Forelimb muscle (tissue), 1 donor: ENCODE measurements at places on chromosomes 16 and 17. TPM values are rescaled to one million over a fixed set of nuclear protein-coding genes. Genes with fewer than 3 reads are reported as not detected.

DRC3 gene
- polyA plus RNA-seq, result 6.6 TPM

HOXB4 gene
- 1.2 TPM for polyA plus RNA-seq

BCL6B gene
- 19.3 TPM for polyA plus RNA-seq

MYH13 gene
- 0.91 TPM for polyA plus RNA-seq

ZNF205 gene
- 13.0 TPM for polyA plus RNA-seq

HSF5 gene
- 0.04 TPM for polyA plus RNA-seq

GRCh38 chr17:56978441-56979090, 635 bp downstream of the SCPEP1 start:
- DNase-seq, result no peak

DNA sequence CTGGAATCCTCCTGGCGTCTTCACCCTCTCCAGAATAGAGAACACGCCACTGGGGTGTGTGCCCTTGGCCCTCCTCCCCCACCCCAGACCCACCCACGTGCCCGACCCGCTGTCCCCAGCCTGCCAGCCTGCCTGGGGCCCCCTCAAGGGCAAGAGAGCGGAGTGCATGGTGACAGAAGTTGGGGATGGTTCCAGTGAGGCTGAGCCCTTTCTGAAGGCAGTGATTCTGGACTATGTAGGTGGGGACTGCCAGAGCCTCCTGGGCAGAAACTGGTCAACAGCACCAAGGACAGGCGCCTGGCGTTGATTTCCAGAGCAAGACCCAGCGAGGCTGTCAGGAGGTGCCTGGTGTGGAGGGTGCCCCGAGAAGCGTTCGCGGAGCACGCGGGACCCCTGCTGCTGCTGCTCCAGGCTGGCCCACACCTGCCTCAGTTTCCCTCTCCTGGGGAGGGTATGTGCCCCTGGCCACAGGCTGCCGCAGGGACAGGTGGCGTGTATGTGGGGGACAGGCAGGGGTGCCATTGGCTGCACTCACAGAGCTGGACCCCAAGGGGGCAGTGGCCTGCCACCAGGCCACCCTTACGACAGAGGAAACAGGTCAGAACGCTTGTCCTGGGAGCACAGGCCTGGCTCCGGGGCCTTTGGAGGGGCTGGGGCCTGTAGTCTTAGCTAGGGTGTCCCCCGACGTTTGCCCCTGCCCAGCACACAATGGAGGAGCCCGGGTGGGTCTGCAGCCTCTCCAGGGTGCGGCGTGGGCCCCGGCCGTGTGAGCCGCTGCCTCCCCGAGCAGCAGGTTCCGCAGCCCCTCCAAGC, 1.2 kb downstream of the SSTR5 start:
- no peak for DNase-seq

- DNase-seq, result no peak
Observed at GRCh38 chr17:63697341-63698286, 2.3 kb downstream of the LIMD2 start.

GRCh38 chr16:7487574-7488323, 155.1 kb downstream of the RBFOX1 start:
- DNase-seq, result no peak

GRCh38 chr16:5905935-5906334, 808.3 kb upstream of the EEF2KMT start:
- DNase-seq, result no peak

GRCh38 chr17:2380226-2380922, 20.5 kb downstream of the MNT start:
- no peak for DNase-seq

DNA sequence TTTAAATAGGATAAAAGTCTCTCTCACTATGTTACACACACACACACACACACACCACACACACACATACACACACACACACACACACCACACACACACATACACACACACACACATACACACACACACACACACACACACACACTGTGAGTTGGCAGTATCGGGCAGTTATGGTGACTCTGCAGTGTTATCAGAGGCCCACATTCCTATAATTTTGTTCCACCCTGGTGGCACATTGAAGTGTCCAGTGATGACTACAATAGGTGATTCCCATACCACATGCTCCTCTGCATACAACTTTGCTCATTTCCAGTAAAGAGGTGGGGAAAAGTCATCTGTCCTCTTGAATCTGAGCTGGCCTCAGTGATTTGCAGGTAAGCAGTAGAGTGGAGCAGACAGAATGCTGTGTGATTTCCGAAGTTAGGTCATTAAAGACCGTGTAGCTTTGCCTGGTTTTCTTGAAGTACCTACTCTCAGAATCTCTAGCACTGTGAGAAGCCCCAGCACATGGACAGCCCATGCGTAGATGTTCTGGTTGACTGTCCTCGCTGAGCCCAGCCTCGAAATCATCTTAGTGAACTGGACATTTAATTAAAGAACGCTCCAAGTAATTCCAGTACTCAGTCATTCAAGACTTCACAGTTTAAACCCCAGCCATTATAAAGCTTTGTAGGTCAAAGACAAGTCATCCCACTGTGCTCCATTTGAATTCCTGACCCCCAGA, 836.6 kb upstream of the SOX9 start:
- DNase-seq, result no peak

DNA sequence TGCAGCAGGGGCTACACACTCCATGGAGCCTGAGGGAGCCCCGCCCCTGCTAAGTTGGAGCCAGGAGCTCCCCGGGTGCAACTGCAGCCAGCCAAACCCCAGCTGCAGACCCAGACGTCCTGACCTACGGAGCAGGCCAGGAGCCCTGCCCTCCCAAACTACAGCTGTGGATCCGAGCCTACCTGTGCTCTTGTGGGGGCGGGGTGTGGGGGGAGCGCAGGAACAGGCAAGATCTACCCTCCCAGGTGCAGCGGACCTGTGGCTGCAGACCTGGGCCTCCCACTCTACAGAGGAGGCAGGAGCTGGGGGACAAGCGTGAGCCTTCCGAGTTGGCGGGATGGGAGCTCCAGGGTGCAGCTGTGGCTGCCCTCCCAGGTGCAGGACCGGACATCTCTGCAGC, 29.7 kb upstream of the MYLK3 start:
- no peak for DNase-seq

DNA sequence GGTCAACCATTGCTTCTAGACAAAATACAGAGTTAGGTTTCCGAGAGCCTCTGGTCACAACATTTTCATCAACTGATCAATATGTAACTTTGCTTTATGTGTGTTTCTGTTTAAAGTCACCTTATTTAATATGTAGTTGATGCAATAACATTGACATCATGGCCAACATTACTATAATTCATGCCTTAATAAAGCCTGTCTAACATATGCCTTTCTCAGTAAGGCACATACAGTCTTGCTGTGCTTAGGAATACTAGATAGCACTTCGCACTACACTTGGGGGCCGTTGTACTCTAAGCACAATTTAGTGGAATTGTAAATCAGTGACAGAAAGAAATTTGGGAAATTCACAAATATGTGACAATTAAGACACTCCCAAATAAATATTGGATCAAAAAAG, 9.6 kb upstream of the SCNN1G start:
- DNase-seq, result no peak

GRCh38 chr16:81713295-81713772, 65.8 kb upstream of the PLCG2 start:
- no peak for DNase-seq

DNA sequence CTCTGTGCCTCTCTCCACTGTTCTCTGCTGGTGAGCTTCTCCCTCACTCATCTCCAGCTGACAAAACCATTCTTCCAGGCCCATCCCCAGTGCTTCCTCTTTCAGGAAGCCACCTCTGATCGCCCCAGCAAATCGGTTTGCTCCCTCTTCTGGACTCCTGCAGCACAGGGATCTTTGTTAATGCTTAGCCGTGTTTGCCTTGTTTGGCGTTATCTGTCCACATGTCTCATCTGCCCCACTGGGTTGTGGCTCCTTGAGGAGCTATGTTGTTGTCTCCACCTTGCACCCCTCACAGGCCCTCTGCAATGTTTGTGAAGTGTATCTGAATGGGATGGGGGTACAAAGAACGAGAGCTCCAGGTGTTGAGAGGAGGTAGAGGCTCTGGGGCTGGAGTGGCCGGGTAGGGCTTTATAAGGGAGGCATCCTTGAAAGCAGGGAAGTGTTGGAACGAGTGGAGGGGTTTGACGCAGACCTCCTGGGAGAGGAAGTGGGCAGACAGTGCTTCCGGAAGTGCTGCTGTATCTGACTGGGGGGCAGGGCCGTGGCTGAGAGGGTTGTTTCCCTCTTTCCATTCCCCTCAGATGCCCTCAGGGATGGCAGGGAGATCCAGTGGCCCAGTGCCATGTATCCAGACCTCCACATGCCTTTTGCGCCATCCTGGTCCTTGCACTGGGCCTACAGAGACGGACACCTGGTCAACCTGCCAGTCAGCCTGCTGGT, 27.8 kb downstream of the CASKIN2 start:
- no peak for DNase-seq

DNA sequence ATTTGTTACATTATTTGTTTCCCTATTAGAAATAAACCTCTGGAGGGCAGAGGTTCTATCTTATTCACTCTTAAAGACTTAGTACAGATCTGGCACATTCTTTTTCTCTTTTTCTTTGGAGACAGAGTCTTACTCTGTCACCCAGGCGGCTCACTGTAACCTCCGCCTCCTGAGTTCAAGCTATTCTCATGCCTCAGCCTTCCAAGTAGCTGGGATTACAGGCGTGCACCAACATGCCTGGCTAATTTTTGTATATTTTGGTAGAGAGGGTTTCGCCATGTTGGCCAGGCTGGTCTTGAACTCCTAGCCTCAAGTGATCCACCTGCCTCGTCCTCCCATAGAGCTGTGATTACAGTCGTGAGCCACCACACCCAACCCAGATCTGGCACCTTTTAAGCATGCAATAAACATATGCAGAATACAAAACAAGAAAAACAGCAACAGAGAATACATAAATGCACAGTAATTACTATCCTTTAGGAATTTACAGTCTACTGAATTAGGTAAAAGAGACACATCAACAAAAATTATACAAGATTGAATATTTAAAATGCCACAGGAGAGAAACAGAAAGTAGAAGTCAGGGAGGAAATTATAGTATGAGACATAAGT, 52.1 kb downstream of the GPATCH8 start:
- no peak for DNase-seq

GRCh38 chr17:72863526-72864211, 228.8 kb downstream of the SLC39A11 start:
- DNase-seq, result no peak

DNA sequence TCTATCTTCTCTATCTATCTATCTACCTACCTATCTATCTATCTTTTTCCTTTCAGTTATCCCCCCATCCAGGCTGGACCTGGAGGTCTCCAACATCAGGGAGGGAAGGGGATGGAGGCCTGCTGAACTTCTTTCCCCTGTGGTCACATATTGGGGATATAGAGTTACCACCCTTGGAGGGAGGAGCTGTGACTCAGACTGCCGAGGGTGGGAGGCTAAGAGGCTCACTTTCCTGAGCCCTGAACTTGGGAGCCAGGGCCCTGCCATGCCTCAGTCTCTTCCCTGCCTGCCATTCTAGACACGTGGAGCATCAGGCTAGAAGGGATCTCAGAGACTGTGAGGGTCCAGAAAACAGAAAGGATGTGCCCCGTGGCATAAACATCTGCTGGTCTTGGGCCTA, 8.4 kb downstream of the LRRC3C start:
- DNase-seq, result no peak

GRCh38 chr17:205817-206216, 24.4 kb upstream of the DOC2B start:
- no peak for DNase-seq

GRCh38 chr16:75315539-75316306, 64.3 kb upstream of the BCAR1 start:
- DNase-seq, result no peak

GRCh38 chr17:19641687-19642372, 6.7 kb upstream of the ALDH3A2 start:
- no peak for DNase-seq

DNA sequence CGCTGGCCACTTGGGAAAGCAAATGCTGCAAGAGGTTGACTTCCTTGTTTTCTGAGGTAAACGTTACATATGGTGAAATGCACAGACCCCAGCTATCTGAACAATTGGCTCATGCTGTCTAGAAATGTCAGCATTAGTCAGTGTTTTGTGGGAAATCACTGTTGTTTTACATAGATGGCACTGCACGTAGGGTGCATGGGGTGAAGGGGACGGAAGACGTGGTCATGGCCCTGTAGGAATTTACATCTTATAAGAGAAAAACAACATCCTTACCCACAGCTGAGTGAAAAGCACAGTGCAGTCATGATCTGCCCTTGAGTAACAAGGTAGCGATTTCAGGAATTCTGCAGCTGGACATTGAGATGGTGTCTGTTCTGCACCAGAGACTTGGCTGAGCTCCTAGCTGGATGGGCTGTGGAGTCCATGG, 15.2 kb downstream of the RPTOR start:
- DNase-seq, result no peak

GRCh38 chr17:63696381-63696961, 3.5 kb downstream of the LIMD2 start:
- DNase-seq, result no peak

- DNase-seq, result no peak
Observed at GRCh38 chr16:79475841-79476240, 124.7 kb downstream of the MAF start.

DNA sequence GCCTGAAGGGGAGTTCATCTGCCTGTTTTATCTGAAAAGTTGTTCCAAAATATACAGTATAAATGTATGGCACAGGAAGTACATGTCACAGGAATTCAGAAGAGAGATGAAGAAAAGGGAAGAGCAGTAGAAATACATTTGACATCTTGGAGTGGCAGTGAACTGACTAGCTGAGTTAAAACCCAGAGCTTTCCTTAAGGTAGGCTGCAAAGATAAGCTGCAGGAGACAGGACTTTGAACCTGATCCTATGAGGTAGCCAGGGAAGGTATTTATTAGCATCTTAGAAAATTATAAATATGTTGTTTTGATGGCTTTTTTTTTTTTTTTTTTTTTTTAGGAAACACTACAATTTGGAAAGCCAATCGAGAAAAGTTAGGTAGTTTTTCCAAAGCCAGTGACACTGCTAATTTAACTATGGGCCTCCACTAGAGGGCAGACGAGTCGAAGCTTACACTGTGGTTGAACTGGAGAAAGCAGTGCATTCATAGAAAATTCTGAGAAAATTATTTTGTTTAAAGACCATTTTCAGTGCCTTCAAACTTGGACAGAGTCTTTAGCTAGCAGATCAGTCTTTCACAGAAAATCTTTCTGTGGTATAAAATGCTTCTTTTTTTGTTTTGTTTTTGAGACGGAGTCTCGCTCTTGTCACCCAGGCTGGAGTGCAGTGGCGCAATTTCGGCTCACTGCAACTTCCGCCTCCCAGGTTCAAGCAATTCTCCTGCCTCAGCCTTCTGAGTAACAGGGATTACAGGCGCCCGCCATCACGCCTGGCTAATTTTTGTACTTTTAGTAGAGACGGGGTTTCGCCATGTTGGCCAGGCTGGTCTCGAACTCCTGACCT, 122.3 kb downstream of the SSH2 start:
- DNase-seq, result peak; percentile 45

DNA sequence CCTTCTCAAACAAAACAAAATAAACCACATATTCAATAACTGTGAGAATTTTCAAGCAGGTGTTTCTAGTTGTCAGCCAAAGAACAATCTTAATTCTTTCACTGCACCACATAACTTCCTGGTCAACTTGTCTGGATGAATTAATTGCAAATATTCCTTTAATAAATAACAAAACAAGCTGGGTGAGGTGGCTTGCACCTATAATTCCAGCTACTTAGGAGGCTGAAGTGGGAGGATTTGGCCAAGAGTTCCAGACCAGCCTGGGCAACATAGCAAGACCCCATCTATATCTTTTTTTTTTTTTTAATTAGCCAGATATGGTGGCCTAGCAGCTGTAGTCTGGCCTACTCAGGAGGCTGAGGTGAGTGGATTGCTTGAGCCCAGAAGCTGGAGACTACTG, 17.0 kb upstream of the PPM1D start:
- no peak for DNase-seq
